ENCODE measurements at places on chromosomes 4 and X.
A peak's percentile ranks its signal among the peaks of the same experiment; 100 is the strongest.

GRCh38 chr4:181301735-181302710 is 941.2 kb upstream of the TENM3 start:
- DNase-seq: no peak

DNA sequence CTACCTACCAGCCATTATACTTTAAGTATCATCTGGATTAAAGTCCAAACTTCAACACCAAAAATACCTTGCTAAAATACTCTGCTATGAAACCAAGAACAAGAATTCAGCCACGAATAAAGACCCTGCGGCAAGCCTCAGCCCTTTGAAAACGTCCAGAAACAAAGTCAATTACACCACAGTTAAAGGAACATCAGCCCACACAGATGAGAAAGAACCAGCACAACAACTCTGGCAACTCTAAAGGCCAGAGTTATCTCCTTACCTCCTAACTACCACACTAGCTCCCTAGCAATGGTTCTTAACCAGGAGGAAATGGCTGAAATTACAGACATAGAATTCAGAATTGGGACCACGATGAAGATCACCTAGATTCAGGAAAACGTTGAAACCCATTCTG is 23.4 kb downstream of the ABCB7 start:
- DNase-seq: no peak

GRCh38 chr4:89878611-89879010 is 16.0 kb upstream of the MMRN1 start:
- no peak for DNase-seq

DNA sequence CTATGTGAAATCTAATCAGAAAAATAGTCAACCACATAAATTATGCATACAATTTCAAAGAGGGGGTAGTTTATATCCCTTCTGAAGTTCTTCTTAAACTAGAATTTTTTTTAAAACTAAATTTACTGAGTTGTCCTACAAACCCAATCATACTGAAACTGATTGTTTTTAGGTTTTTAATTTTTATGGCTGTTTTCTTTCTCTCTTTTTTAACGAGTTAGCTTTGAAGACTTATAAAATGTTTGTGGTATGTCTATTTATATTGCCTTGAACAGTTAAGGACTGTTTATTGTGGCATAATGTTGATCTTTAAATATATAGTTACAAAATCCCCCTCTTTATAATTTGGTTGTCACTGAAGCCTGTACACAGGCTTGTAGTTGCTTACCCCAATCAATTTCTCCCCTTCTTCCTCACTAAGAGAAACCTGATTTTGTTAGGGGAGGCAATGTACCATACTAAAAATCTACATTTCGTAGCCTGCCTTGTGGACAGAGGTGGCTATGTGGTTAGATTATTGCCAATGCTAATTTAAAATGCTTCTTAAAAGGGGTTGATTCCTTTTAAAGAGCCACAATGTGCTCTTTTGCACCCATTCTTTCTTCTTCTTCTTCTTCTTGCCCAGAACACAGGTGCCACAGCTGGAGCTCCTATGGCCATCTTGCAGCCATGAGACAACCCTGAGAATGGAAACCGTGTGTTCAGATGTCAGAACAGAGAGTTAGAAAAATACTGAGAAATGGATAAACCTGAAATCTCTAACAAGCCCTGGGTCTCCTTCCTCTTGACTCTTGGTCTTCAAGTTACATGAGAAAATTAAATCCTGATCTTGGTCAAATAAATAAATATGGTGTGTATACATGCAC is 102.7 kb upstream of the ZNF827 start:
- DNase-seq: no peak

- DNase-seq: no peak
These were observed 440.1 kb downstream of the AFF2 start for GRCh38 chrX:148940411-148940996.

DNA sequence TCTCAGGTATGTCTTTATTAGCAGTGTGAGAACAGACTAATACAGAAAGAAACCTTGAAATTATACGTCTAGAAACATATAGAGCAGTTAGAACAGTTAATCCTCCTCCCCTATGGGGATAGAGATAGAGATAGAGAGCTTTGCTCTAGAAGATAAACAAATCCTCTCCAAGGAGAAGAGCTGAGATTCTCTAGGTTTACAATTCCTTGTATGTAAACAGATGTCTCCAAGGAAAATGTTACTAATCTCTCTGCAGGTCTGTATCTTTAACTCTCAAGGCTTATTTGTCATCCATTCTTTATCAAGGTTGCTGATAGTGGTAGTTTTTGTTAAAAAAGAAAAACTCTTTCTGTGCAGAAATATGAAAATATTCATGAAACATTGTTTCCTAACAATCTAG is 282.1 kb upstream of the GIMD1 start:
- no peak for DNase-seq

GRCh38 chr4:72031868-72032608 is at the start of gene NPFFR2:
Gene NPFFR2 (plus strand): TSS chr4:72032000. CDS start chr4:72128592, 96,592 bp downstream.
- DNase-seq: no peak

- DNase-seq: no peak
These were observed 88.0 kb upstream of the TLR2 start for GRCh38 chr4:153595894-153596601.

DNA sequence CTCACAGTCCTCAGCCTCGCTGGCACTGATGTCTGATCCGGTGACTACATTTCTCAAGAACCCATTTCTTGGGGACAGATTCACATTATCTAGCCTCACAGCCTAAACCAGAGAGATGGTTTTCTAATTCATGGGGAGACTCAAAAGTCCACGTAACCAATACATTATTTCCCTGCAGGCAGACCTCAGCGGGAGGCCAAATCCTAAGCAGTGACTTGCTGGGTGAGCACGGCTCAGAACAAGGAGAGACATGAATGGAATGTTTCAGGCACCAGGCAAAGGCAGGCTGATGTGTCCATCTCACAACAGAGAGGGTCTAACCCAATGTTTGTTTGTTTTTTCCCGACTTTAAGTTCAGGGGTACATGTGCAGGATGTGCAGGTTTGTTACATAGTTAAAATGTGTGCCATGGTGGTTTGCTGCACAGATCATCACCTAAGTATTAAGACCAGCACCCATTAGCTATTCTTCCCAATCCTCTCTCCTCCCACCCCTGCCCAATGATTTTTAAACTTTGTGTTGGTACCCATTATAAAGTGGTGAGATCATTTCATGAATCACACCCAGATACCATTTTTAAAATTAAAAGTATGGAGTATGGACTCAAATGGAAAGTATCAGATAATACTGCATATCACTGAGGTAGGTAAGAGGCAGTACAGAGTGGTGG is 53.3 kb downstream of the SCD5 start:
- DNase-seq: no peak

- no peak for DNase-seq
These were observed 96.3 kb upstream of the NKX1-1 start for GRCh38 chr4:1502501-1502886.

DNA sequence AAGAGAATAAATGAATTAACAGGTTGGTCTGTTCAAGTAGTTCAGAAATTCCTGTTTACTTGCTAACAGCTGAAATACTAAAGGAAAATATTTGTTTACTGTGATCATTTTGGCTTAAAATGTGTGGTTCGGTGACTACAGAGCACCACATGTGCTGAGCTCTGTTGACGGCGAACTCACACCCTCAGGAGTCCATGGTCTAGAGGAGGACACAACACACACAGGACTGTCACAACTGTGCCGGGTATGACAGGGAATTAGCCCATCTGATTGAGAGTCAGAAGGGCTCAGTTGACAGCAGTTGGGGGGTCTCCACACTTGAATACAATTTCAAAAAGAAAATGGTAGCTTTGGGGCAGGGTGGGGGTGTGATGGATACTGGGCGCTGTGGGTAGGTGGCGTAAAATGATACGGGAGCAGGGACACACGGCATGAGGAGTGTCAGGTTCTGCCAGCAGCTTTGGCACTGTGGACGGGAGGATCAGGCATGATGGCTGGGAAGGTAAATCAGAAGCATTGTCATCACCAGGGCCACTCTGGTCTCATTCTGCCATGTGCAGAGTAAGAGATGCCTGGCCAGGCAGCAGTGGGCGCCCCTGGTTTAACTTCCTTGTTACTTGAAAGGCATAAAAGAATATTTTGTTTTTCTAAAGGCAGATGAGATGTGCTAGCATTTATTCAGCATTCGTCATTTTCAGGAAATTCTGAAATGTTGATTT is 33.3 kb downstream of the CLDN22 start:
- DNase-seq: no peak

GRCh38 chrX:2631743-2632532 is 59.2 kb upstream of the CD99 start:
- no peak for DNase-seq

DNA sequence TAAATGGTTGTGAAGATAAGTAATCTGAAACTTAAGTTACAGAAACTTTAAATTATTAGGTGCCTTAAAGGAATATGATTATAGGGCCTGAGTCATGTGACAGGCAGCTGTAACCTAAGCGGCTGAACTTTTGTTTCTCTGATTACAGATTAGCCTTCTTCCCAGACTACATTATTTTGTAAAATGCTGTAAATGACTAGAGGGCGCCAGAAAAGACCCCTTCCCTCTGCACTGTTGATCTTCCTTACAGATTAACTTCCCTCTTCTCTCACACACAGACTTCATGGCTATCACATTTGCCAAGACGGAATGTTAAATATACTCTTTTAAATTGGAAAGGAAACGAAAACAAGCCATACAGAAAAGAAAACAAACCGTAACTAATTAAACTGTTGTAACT is 96.6 kb downstream of the EVC2 start:
- no peak for DNase-seq

DNA sequence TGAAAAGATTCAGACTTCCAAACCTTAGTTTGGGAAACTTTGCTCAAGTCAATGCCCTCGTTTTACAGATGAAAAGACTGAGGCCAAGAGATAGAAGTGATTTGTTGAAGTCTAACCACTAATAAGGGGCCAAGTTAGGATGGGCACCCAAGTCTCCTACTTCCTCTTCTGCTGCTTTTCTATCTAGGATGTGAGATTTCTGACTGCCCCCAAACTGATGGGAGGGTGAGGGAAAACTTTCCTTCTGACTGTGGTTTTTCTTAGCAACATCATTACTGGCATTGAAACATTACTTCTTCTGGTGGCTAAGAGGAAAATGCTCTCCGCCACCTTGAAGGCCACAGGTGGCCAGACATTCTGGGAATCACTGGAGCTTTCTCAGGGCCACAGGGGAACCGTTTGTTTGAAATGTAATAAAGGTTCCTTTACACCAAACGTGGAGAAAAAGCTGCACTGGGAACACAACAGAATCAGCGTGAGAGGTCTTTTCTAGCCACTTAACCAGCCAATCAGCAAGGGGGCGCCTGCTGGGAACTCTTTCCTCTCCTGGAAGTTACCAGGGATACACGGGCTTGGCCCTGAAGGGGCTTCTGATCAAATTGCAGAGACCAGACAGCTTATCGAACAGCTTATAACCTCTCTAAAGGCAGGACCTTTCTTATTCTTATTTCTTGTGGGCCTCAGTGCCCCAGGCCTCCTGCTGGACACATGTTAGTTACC is 115.9 kb upstream of the TEX13D start:
- DNase-seq: no peak

DNA sequence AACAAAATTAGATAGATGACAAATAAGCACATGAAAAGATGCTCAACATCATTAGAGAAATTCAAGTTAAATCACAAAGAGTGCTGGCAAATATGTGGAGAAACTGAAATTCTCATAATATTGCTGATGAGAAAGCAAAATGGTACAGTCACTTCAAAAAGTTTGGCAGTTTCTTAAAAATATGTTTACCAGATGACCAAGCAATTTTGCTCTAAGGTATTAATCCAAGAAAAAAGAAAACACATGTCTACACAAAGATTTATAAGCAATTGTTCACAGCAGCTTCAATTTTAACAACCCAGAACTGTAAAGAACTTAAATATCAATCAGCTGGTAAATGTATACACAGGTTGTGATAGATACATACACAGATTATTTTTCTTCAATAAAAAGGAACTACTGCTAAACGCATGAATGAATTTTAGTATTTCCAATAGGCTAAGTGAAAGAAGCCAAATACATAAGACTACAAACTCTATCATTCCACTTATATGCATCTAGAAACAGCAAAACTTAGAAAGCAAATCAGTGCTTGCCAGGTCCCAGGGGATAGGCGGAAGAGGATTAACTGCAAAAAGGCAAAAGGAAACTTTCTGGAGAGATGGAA is 11.7 kb downstream of the OTUD4 start:
- DNase-seq: no peak

GRCh38 chrX:18722500-18723071 is 15.1 kb downstream of the PPEF1 start:
- DNase-seq: no peak

GRCh38 chrX:40644176-40644575 is 3.2 kb downstream of the CXorf38 start:
- DNase-seq: peak; percentile 31

DNA sequence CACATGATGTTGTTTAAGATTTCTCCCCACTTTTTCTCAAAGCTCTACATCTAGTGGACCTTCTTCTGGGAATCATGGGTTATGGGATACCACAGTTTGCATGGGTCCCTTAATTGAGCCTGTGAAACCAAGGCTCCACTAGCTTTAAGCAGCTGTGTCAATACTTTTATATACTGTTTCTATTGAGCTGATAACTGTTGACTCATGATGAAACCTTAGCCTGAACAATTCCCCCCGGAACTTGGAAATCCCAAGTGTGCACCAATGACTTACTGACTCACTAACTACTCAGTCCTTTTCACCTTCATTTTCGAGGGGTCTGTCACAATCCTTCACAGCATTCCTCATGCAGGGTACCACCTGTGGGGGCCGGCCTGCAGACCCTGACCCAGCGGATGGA is 12.7 kb upstream of the SPIN4 start:
- no peak for DNase-seq

- DNase-seq: no peak
These were observed 192.5 kb downstream of the PCDH19 start for GRCh38 chrX:100217547-100217946.
